Diencephalon (tissue), 1 donor: ENCODE measurements at places on chromosomes 6 and 20. TPM values are rescaled to one million over a fixed set of nuclear protein-coding genes. Genes with fewer than 3 reads are reported as not detected.

GJA1 gene
- 218 TPM for total RNA-seq

TFAP2C gene
- under 0.01 TPM for total RNA-seq

OR12D3 gene
- total RNA-seq = not detected

CLPSL2 gene
- total RNA-seq = not detected

CALHM4 gene
- total RNA-seq = 0.46 TPM

NCR2 gene
- total RNA-seq = not detected

MATN4 gene
- 4.8 TPM for total RNA-seq

KCNG1 gene
- 22.8 TPM for total RNA-seq
